RPMI7951 (cell line): ENCODE measurements at places on chromosomes 5 and 9.
A peak's percentile ranks its signal among the peaks of the same experiment; 100 is the strongest.

- peak; percentile 79 for DNase-seq
Observed at GRCh38 chr5:42993516-42994245, 46.4 kb downstream of the ANXA2R start.

GRCh38 chr9:137680444-137681358 lies 61.9 kb downstream of the EHMT1 start:
- DNase-seq: no peak

DNA sequence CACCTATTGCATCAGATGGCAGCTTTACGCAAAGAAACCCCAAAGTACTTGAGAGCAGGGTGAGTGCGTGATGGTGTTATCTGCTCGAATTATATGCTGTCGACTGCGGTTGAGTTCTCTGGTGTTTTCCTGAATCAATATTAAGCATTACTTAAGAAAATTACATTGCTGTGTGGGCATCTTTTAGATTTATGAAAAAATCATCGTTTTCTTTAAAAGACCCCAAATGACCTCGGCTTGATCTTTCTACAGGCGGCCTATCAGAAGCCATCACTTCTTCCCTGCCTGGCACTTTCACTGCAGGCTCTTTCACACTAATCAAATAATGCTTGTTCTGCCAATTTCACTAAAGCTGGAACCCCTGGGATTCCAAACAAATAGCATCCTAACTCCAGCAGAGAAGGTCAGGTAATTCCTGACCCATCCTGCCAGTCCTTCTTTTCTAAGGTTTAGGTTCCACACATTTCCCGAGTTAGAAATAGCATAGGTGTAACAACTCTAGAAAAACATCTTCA lies 1.7 kb downstream of the UBE2QL1 start:
- no peak for DNase-seq

GRCh38 chr5:135205632-135206349 lies 171.8 kb upstream of the PITX1 start:
- DNase-seq: no peak

- no peak for DNase-seq
Observed at GRCh38 chr5:95045181-95045965, 239.5 kb downstream of the MCTP1 start.

GRCh38 chr5:44909004-44909403 lies 100.3 kb downstream of the MRPS30 start:
- no peak for DNase-seq

DNA sequence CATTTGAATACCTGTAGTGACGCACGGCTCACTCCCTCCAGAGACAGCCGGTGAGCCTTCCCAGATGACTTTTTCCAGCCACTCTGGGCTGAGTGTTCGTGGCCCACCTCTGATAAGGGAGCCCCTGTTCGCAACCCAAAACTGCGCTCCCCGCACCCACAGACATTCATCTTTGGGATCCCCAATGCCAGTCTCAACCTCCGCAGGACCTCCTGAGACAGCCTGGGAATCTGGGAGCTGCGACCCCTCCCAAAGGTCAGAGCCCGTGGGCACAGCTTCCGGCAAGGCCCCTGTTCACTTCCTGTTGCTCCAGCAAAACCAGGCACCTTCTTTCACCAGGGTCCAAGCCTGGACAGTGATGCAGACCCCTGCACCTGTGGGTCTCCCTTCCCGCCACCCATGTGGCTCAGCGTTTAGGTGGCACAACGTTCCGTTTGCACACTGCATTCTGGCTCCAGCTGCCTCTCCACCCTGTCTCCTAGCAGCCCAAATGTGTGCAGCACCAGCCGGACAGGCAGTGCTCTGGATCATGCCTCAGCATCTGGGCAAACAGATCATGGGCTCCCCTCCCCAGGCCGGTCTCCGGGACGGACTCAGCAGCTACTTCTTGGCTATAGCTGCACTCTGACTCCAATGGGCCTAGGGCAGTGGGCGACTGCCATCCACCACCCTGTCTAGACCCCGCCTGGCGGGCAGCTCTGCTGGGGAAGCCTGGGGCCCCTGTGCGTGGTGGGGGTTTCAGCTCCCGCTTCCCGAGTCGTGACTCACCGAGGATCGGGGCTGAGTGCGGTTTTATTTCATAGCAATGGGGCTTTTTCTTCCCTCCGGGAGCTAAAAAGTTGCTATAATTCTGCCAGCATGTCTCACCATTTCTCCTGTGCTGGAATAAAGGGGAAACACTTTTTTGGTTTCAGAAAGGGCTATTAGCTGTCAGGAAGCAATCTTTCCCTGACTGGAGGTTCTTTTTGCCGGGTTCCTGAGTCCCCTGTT lies 156.0 kb downstream of the OLFM1 start:
- DNase-seq: peak; percentile 19

DNA sequence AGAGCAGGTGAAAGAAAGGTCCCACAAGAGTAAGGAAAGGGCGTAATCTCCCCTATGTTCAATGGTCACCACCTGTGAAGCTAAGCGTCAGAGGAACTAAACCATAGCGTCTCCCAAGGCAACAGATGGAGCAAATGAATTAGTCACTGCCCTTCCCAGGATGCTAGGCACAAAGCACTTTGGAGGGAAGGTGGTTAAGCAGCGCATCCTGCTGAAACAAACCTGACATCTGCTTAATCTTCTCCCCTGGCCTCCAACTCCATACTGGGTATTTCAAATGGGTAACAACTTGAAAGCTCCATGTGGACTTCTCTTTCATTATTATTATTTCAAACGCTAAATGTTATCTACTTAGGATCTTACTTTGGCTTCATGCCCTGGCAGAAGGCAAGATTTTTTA lies 227.3 kb downstream of the MLLT3 start:
- no peak for DNase-seq

DNA sequence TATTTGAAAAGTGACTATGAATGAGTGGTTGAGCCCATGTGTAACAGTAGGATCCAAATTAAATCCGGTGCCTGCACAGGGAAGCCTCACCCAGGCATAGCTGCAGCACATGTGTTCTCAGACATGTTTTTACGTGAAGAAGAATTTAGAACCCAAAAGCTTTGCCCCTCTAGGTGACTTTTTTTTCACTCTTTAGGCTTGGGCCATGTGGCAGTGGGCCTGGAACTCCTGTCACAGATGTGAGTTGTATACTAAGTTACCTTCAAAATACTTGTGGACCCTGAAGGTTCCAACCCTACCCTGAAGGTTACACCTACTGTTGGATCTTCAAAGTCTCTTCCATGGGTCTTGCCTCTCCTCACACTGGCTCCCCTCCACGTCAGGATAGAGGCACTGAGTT lies 146.6 kb downstream of the GAS1 start:
- no peak for DNase-seq

DNA sequence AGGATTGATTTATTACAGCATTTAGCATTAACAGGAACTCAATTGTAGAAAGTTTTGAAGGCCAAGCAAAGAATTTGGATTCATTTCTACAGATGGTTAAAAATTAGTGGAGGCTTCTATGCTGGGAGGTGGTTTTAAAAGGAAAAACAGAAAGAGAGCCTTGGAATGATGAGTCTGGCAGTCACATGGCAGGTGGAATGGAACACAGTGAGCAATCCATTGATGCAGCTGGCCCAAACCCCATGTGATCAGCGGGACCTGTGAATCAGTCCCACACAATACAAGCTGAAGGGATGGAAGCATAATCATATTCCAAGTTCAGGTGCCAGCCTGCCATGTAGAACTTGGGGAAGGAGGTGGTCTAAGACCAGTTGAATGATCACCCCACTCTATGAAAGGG lies 147.9 kb downstream of the PIP5K1B start:
- DNase-seq: no peak

GRCh38 chr5:153006681-153007080 lies 483.8 kb upstream of the GRIA1 start:
- DNase-seq: no peak
